ENCODE measurements at places on chromosomes 11 and 22.

GRCh38 chr11:120339394-120339890, 3.2 kb downstream of the ARHGEF12 start:
- no peaks in the 10 kb centered on the region for H3K27me3 ChIP-seq
- peaks cover 18% of the 10 kb centered on the region for H3K4me1 ChIP-seq
- no peak overlapping the region for H3K27ac ChIP-seq
- H3K4me3 ChIP-seq = peak overlapping the region; percentile 96
- DNase-seq = peak; percentile 55
- H3K36me3 ChIP-seq = no peaks in the 10 kb centered on the region

DNA sequence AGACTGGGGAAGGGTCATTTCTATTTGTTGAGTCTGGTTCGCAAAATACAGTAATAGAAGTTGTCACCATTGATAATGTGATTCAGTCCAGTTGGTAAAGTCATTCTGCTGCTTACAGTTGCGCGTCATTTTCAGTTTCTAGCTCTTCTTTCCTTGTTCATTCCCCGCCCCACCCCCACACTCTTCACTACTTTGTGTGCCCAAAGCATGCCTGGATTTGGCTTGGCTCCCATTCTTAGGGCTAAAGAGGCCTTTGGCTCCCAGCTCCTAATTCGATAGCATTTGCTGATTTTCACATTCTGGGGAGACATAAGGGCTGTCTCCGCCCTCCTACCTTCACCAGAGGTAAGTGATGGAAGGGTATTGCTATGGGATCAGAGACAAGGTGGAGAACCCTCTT, 43.0 kb downstream of the CECR2 start:
- H3K27me3 ChIP-seq = no peaks in the 10 kb centered on the region
- no peak overlapping the region for H3K27ac ChIP-seq

DNA sequence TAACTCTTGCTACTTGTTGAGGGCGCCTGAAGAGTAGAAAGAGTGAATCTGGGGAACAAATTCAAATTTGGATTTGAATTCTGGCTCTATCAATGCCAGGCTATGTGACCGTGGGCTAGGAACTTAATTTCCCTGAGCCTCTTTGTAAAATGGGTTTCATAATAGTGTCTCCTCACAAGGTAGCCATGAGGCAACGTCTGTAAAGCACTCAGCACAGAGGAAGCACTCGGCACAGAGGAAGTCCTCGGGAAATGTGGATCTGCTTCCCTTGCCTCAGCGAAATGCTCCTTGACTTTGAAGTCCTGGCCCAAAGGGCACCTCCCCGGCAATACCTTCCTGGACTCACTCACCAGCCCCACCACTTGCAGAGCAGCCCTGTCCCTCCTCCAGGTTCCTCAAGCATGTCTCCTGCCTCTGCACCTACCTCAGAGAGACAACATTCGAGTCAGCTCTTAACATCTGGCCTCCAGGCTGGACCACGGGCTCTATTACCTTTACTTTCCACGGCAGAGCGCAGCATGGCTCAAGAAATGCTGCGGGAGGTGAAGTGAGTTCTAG, 17.7 kb downstream of the CD6 start:
- no peak overlapping the region for H3K27ac ChIP-seq
- H3K36me3 ChIP-seq = no peaks in the 10 kb centered on the region
- H3K4me1 ChIP-seq = no peaks in the 10 kb centered on the region
- DNase-seq = no peak
- H3K27me3 ChIP-seq = no peaks in the 10 kb centered on the region

DNA sequence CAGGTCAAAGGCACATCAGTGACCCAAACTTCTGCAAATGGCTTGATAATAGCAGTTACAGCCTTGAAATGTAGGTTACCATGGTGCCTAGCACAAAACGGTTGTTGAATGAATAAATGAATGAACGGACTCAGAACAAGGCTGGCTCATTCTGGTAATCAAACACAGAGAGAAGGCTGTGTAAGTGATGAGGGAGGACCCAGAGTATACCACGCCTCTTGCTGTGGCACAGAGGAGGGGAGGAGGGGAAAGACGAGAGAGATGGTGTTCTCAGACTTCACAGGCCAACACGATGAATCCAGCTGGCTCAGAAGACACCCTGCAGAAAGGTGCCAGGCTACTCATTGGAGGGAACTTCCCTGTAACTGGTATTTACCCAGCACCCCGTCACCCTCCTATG, 38.3 kb downstream of the PC start:
- no peaks in the 10 kb centered on the region for H3K4me1 ChIP-seq
- H3K27me3 ChIP-seq = no peaks in the 10 kb centered on the region

GRCh38 chr11:11662578-11662977, 40.8 kb upstream of the GALNT18 start:
- no peak overlapping the region for H3K27ac ChIP-seq
- no peaks in the 10 kb centered on the region for H3K27me3 ChIP-seq
- peaks cover 15% of the 10 kb centered on the region for H3K4me1 ChIP-seq
- no peaks in the 10 kb centered on the region for H3K36me3 ChIP-seq
- no peak for DNase-seq
- H3K4me3 ChIP-seq = no peak overlapping the region

DNA sequence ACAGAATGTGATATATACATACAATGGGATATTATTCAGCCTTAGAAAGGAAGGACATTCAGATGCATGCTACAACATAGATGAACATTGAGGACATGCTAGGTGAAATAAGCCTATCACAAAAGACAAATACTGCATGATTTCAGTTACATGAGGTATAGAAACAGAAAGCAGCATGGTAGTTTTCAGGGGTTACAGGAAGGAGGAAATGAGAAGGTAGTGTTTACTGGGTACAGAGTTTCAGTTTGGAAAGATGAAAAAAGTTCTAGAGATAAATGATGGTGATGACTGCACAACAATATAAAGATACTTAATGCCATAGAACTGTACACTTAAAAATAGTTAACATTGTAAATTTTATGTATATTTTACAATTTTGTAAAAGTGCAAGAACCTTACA, 266.7 kb upstream of the C11orf87 start:
- no peak for DNase-seq
- H3K36me3 ChIP-seq = no peaks in the 10 kb centered on the region
- H3K27ac ChIP-seq = no peak overlapping the region
- no peaks in the 10 kb centered on the region for H3K27me3 ChIP-seq

DNA sequence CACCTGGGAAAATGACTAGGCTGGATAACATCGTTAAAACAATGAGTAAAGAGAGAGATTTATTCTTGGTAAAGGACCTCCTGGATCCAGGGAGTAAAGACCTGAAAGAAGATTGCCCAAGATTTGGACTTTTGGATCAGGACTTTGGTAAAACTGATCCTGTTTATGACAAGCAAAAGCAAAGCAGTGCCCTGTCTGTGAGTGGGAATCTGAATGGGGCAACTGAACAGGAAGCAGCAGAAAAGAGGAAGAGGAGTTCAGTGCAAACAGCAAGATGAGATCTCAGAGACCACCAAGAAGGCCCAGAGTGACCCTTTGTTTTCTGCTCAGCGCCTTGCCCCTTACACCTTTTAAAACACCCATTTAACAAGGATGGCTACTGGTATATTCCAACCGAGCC, 122.0 kb downstream of the VPREB1 start:
- no peak overlapping the region for H3K27ac ChIP-seq
- H3K27me3 ChIP-seq = no peaks in the 10 kb centered on the region
- H3K4me1 ChIP-seq = peaks cover 36% of the 10 kb centered on the region
- no peaks in the 10 kb centered on the region for H3K36me3 ChIP-seq
- no peak for DNase-seq

- DNase-seq = no peak
- H3K27me3 ChIP-seq = no peaks in the 10 kb centered on the region
- no peaks in the 10 kb centered on the region for H3K36me3 ChIP-seq
Measured at GRCh38 chr11:104033561-104033960, 2.9 kb upstream of the DDI1 start.

DNA sequence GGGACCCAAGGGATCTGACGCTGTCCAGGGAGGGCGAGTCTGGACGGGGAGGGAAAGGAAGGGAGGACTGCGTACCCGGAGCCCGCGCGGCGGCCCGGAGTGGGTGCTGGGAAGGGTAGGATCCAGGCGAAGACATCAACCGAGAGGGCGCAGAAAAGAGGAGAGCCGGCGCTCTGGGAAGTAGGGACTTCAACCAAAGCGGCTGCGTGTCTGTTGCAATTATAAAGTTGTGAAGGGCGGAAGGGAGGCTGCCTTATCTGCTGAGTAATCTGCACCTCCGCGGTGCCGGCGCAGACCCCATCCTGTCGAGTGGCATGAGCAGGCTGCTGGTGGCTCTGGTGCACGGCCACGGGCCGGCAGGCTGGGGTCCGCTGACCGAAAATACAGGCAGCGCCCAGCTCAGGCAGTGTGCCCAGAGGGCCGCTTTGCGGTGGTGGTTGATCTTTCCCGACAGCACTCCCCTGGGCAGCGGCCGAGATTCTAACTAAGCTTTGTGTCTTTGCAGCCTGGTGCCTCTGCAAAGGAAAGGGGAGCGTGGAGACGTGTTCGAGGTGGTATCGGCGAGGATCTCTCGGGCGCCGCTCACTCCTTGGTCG, 978 bp downstream of the C11orf87 start:
- no peak for DNase-seq
- no peaks in the 10 kb centered on the region for H3K27me3 ChIP-seq
- H3K36me3 ChIP-seq = no peaks in the 10 kb centered on the region
- no peak overlapping the region for H3K4me3 ChIP-seq
- H3K27ac ChIP-seq = no peak overlapping the region

- H3K4me3 ChIP-seq = no peak overlapping the region
- H3K27ac ChIP-seq = no peak overlapping the region
- H3K27me3 ChIP-seq = no peaks in the 10 kb centered on the region
Measured at GRCh38 chr11:94150056-94150455, 21.4 kb downstream of the PANX1 start.

- no peak overlapping the region for H3K4me3 ChIP-seq
- H3K4me1 ChIP-seq = peaks cover 7% of the 10 kb centered on the region
- no peak overlapping the region for H3K27ac ChIP-seq
- H3K36me3 ChIP-seq = no peaks in the 10 kb centered on the region
Measured at GRCh38 chr11:47852053-47852452, 3.9 kb upstream of the NUP160 start.

DNA sequence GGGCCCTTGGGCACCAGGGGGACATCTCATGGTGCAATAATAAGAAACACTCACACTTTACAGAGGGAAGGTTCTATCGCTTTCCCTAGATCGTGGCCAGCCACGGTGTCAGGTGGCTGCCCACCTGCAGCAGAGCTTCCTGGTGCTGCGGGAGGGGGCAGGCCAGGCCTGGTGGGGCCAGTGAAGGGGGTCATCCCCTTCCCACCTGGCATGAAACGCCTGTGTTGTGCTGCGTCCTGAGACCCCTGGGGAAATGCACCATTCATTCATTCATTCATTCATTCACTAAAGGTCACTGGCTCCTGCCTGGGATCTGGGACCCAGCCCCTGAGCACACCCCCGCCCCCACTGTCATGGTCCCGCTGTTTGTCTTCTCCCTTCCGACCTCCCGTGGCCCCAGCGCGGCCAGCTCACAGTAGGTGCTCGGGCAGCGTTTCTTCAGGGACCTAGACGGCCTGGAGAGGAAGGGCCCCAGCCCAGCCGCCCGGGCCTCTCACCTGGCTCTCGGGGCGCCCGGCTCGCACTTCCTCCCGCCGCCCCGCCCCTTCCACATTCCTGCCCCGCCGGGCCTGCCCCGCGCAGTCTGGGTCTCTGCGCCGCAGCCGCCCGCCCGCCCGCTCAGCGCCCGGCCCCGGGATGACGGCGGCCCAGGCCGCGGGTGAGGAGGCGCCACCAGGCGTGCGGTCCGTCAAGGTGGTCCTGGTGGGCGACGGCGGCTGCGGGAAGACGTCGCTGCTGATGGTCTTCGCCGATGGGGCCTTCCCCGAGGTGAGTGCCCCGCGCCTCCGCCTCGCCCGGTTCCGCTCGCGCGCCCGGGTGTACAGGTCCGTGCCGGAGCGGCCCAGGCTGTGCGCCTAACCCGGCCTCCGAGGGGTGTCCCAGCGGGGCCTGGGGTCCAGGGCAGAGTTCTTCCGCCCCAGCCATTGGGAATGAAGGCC, at the start of gene RHOD:
TSS of gene RHOD (plus strand) at position 581 of the 938 bp plus-strand sequence. CDS start at position 637, 56 bp downstream.
- H3K4me3 ChIP-seq = no peak within 1 kb of the TSS
- H3K27ac ChIP-seq = no peak within 1 kb of the TSS
- H3K27me3 ChIP-seq = no peaks in the 10 kb centered on the region
- DNase-seq = no peak
- H3K4me1 ChIP-seq = peaks cover 16% of the 10 kb centered on the region
- no peaks in the 10 kb centered on the region for H3K36me3 ChIP-seq

DNA sequence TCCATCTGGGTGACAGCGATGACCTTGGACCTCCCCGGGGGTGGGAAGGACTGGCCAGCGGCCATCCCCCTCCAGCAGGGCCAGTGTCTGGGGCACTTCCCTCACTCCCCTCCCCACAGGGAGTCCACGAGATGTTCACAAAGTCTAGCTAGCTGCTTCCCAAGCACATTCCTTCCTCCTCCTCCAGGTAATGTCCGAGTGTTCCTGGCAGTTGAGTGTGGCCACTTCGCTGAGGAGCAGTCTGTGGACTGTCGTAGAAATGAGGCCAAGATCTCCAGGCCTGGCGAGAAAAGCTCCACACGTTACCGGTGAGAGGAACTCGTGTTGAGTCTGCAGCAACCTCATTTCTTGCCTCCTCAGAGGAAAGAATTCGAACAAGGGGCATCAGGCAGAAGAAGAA, 425.5 kb downstream of the BRD1 start:
- no peaks in the 10 kb centered on the region for H3K4me1 ChIP-seq
- H3K36me3 ChIP-seq = no peaks in the 10 kb centered on the region
- peaks cover 76% of the 10 kb centered on the region for H3K27me3 ChIP-seq
- no peak for DNase-seq
- H3K4me3 ChIP-seq = no peak overlapping the region

GRCh38 chr22:33864723-33865130, 55.5 kb downstream of the LARGE1 start:
- no peak for DNase-seq
- H3K36me3 ChIP-seq = no peaks in the 10 kb centered on the region
- H3K27ac ChIP-seq = no peak overlapping the region
- no peaks in the 10 kb centered on the region for H3K4me1 ChIP-seq
- no peak overlapping the region for H3K4me3 ChIP-seq

DNA sequence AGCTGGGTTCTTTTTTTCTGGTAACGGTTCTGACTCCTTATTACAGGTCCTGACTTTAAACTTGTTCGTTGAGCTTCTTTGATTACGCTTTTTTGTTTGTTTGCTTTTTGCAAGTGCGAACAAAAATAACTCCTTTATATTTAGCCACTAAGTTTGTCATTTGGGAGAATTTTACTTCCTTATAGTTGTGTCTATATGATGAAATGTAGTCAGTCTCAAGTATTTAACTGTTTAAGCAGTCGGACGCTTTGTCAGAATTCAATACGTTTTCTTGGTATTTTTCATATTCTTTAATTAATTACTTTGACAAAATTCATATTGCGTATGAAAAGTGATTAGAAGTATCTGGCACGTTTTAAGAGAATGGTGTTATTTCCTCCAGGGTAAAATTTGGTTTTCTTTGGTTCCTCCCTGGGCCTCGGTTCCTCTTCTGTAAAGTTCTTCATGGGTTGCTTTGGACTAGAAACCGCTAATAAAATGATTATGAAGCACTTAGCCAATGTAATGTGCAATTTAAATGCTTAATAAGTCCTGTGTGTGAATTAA, 1.3 kb downstream of the CBL start:
- no peak overlapping the region for H3K27ac ChIP-seq
- peak overlapping the region; percentile 95 for H3K4me3 ChIP-seq
- H3K36me3 ChIP-seq = no peaks in the 10 kb centered on the region
- H3K27me3 ChIP-seq = no peaks in the 10 kb centered on the region

Data from SJCRH30 (cell line).